Umbilical cord (tissue), 2 donors: ENCODE measurements at places on chromosomes 3 and 15.
A peak's percentile ranks its signal among the peaks of the same experiment; 100 is the strongest.

DNA sequence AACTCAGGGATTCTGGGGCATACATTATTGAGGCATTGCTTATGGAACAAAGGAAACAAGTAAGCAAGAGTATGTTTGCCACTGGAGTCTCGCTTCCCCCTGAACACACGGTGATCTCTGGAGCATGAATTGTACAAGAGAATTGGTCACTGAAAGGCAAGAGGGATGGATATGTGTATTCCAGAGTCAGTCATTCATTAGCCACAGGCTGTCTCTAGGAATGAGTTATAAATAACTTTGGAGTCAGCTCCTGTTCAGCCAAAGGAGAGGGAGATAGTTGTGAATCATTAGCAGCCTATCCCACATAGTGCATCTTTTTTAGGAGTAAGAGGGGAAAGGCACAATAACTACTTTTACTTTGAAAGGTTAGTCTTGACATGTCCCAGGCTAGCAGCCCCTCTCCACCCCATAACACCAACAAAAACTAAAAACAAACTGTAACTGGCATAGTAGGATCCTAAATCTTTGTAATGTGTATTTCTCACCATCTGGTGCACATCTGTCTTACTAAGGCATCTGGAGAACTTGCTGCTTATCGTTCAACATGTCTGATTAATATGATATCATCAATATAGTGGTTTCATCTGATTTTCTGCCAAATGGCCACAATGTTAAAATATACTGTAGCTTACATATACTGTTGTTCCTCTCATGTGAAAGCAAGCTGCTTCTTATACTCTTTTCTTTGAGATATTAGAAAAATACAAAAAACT is 462.2 kb downstream of the GRM7 start:
- DNase-seq: no peak

- DNase-seq: peak; percentile 35
These were observed 307.4 kb downstream of the NTRK3 start for GRCh38 chr15:87949151-87949574.

DNA sequence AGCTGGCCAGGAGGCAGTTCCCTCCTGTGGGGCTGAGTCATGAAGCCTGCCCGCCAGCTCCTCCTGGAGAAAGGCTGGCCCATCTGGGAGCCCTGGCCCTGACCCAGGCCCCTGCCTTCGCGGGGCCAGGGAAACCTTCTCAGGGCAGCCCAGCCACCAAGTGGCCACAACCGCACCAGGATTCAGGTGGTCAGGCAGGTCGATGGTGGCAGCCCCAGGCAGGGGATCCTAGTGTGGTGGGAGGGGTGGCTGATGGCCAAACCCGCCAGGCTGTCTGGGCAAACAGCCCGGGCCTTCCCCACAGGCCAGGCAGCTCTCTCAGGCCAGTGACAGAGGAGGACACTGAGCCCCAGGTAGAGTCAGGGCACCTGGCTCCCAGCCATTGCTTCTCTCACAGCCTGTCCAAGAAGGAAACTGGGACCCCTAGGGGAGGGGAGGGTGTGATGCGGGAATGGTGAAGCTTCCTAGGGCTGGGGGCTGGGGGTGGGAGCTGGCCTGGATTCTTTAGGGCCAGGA is 1.2 kb downstream of the TWF2 start:
- DNase-seq: peak; percentile 85

GRCh38 chr15:78120523-78120922 is 10.7 kb downstream of the CIB2 start:
- DNase-seq: no peak

- DNase-seq: peak; percentile 3
These were observed 80.6 kb downstream of the FBXL22 start for GRCh38 chr15:63677778-63678177.

DNA sequence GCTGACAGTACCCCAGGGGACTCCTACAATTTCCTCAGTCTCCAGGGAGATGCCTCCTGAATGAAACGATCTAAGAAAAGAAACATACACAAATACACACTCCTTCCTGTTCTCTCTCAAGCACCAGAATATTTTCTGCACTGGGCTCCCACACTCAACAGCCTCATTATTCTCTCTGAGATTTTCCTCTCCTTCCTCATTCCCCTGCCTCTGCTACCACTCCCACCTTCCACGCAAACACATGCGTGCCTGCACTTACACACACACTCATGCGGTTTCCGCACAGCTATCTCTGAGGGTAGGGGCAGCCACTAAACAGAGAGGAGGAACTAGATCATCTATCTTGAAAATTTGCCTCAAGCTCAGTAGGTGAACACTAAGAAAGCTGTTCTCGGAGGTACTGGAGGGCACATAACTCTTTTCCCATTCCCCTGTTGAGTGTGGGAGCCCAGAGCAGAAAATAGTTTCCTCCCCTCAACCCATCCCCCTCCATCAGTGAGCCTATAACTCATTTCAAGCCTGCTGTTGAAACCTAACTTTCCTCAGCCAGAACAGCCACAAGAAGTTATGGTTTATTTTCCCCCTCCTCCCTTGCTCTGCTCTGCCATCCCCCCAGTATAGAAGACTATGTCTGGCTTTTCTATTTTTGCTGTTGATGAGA is 30.5 kb upstream of the TIPARP start:
- peak; percentile 74 for DNase-seq
